ENCODE measurements at places on chromosomes 3 and 15.

GRCh38 chr3:127734754-127735473, 62.2 kb downstream of the ABTB1 start:
- DNase-seq, result no peak

- DNase-seq, result peak; percentile 40
These were observed 506 bp downstream of the RAD51 start for GRCh38 chr15:40695469-40695890.

DNA sequence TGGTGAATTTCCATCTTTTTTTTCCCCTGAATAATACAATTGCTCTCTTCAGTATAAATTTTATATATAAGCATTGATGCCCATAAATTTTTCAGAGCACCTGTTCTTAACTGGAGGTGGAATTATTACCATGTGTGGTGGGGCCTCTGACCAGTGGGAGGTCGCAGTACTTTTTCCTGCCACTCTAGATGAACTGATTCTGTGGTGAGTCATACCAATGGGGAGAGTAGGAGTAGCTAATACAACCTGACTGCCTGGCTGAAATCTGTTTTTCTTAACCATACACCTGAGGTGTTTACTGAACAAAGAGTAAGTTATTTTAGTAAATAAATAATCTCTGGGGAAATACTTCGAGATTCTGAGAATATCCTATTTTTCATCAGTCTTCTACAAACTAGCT, 67.2 kb downstream of the UNC13C start:
- no peak for DNase-seq

DNA sequence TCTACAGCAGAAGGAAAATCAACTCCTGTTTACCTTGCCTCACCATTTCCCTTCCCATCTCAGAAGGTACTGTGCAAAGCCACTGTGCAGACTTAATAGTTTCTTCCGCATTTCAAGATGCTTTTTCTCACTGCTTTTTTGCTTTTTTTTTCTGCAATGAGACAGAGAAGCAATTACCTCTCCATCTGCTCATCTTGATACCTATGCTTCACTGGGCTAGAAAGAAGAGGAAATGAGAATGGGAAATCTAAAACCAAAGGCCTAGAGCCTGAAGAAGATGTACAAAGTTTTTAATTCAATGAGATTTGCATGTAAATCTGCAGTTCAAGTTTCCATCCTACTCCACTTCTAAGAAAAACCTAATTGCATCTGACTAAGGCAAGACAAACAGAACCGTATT, 238.1 kb upstream of the SETMAR start:
- DNase-seq, result no peak

DNA sequence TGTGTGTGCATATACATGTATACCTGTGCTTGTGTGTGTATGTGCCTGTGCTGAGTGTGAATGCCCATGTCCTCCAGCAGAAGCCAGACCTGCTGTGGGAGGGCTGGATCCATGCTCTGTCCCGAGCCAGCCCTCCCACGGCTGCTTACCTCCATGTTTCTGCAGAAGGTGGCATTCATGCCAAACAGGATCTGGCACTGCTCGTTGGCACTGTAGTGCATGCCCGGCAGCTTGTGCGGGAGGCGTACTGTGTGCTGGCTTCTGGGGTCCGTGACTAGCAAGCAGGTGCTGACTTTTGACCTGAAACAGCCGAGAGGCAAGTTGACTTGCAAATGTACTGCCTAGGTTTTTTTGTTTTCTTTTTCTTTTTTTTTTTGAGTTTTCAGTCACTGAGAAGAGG, 189.3 kb downstream of the ADAMTS17 start:
- DNase-seq, result no peak

DNA sequence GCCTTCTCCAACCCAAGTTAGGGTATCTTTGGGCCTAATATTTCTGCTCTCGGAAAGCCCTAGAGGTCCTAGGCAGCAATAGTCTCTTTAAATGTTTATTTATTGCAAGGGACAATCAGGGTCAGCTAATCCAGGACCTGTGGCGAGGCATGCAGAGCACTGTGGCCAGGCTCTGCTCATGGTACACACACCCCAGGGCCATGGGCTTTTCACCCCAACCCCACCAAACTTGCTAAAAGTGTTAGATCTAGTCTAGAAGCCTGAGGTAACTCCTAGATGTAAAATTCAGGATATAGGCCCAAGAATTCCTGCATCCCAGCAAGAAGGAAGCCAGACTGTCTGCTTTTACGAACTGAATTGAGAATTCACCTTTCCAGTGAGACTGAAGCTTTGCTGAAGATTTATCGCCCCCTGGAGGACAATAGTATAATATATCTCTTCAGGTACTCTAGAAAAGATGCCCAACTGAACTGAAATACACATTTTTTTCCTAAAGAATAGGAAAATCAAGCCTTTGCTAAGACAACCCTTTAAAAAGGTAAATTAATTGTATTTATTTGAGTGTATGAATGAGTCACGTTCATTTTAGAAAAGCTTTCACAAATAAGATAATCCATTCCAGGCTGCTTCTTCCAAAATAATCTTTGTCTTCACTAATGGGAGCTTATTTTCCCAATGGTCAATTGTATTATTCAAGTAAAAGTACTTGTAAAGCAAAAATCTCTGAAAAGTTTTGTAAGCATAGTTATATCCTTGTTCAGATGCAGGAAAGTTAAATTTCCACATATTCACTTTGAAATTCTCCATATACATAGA, 89.8 kb downstream of the LRRC3B start:
- DNase-seq, result peak; percentile 38

DNA sequence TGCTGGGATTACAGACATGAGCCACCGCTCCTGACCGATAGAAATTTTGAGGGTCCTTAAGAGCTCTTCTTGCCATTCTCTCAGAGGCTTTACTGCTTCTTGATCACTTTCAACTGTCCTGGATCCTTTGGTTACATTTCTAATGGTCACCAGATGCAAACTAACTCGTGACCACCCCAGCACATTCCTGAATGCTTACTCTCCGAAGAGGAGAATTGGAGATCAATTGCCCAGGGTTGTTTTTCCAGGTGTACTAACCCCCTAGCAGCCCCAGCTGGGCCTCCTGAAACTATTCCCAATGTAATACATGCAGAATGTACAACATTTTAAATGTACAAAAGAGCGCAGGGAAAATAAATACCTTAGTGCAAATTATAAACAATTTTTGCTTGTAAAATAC, 65.1 kb upstream of the TBL1XR1 start:
- no peak for DNase-seq

DNA sequence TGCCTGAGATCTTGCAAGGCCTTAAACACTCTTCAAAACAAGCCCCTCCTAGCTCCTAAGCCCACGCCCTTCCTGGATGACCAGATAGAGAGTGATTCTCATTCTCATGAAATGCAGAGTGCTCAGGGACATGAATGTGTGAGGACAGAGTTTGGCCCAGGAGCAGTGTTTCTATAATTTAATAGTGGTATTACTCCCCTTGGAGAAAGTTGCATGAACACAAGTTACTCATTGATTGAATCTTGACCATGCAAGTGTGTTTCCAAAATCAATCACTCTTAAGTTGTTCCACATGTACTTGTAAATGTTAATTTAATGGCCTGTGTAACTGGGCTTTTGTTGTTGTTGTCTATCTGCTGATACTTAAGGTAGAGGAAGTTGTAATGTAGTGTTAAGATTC, 181.6 kb downstream of the ADAMTSL3 start:
- DNase-seq, result no peak

- DNase-seq, result no peak
These were observed 38.6 kb downstream of the SCN5A start for GRCh38 chr3:38610934-38611333.

DNA sequence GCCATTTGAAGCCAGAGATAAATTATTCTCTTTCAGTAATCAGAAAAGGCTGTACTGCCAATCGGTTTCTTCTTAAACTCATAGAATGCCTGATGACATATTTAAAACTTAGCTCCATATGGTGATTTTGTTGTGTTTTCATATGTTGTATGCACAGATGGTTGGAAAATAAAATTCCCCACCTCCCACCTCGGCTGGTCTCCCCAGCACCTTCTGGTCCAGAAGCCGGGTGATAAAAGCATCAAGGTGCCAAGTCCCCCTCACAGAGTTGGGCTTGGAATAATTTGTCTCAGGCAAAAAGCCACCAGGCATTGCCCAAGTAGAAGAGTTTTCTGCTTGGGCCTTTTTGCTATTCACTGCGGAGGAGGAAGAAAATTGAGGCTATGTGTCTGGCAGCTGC, 18.4 kb downstream of the LARS2 start:
- no peak for DNase-seq

- no peak for DNase-seq
These were observed 8.2 kb downstream of the RCN2 start for GRCh38 chr15:76939715-76940114.

- DNase-seq, result peak; percentile 41
These were observed 34.5 kb downstream of the TIGIT start for GRCh38 chr3:114328345-114328744.

DNA sequence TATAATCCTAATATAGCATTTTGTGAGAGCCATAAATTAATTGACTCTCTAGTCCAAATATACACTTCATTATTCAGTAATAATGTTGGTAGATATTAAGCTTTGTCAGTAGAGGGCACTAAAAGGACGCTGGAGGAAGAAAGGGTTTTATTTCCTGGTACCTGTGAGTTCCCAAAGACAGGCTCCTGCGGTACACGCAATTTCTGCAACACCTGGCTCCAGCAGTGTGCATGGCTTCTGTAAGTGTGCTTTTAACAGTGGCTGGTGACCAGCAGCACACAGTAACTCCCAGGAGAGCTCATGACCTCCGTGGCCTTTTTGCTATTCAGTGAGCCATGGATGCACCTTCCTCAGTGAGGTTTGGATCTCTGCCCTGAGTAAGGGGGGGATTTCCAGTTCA, 338.3 kb upstream of the ZNF385D start:
- DNase-seq, result peak; percentile 15

All from activated CD4-positive, alpha-beta T cell treated with anti-CD3 and anti-CD28 coated beads, Interleukin-10, Interleukin-2, amounts not matched to agents 100 ng/mL and 50 ng/mL, durations not matched to agents 16 hours and 8 hours (primary cell).